ENCODE measurements at places on chromosomes 5 and 9.

DNA sequence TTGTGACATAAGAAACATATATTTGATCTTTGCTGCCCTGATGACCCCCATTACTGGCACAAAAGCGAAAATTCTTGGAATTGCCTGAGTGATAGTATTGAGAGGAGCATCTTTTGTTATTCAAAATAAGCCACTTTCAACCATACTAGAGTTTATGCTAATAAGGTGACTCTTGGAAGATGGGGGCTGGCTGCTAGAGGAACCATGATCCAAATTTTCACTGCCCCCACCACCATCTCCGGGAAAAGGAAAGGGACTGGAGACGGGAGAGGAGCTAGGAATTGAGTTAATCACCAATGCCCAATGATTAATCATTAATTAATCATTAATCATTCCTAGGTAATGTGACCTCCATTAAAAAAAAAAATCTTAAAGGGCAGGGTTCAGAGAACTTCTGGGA lies 25.6 kb downstream of the FBXW11 start:
- DNase-seq = no peak

DNA sequence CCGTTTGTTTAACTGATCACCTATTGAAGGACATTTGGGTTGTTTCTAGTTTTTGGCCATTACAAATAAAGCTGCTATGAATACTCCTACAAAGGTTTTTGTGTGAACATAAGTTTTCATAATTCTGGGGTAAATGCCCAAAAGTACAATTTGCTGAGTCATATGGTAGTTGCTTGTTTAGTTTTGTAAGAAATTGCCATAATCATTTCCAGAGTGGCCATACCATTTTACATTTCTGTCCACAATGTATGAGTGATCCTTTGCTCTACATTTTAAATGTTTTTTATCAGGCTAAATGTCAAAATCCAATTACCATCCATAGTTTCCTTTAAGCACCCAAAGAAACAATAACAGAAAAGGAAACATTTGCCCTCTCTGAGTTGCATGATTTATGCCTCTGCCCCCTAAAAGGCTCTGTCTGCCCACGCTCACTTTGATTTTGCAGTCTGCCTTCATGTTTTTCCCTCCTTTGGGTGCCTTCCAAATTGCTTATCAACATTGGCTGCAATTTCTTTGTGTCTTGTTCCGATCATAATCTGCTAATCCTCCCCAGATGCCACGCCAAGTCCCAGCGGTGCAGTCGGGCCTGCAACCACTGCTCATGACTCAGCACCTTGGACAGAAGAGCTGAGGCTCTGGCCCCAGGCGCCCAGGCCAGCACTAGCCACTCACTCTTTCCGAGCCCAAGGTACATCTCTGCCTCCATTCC lies 339.2 kb downstream of the PIK3R1 start:
- no peak for DNase-seq

- DNase-seq = no peak
These were observed 984 bp upstream of the DOK3 start for GRCh38 chr5:177510567-177511053.

- DNase-seq = no peak
These were observed 21.7 kb downstream of the SLC6A18 start for GRCh38 chr5:1246711-1247431.

DNA sequence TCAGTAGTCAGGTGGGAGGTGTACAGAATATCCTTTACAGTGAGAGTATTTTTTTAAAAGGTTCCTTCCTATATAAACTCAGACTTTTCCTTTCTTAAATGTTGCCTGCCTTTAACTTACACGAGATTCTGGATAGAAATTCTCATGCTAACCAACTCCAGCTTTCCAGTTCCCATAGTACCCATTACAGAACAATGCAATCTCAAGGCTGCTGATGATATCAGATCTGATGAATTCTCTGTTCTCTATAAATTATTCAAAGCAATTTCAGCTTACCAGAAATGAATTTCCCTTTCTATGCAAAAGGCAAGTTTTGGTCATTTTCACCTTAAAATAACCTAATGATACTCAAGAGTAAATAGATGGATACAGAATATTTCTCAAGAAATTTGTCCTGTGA lies 90.3 kb downstream of the NUDT12 start:
- no peak for DNase-seq

- no peak for DNase-seq
These were observed 198.7 kb upstream of the HAPLN1 start for GRCh38 chr5:83919071-83920041.

- DNase-seq = no peak
These were observed 5.8 kb downstream of the TAS2R1 start for GRCh38 chr5:9624196-9624947.

GRCh38 chr9:122158202-122158601 lies 1.4 kb downstream of the NDUFA8 start:
- DNase-seq = no peak

GRCh38 chr9:88821033-88821745 lies 170.1 kb upstream of the S1PR3 start:
- DNase-seq = no peak

DNA sequence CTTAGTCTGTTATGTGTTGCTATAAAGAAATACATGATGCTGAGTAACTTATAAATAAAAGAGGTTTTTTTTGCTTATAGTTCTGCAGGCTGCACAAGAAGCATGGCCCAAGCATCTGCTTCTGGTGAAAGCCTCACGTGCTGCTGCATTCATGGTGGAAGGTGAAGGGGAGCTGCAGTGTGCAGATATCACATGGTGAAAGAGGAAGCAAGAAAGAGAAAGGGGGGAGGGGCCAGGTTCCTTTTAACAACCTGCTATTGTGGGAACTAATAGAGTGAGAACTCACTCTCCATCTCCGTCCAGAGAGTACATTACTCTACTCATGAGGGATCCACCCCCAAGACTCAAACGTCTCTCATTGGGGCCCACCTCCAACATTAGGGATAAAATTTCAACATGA lies 12.5 kb upstream of the PARP8 start:
- DNase-seq = no peak

DNA sequence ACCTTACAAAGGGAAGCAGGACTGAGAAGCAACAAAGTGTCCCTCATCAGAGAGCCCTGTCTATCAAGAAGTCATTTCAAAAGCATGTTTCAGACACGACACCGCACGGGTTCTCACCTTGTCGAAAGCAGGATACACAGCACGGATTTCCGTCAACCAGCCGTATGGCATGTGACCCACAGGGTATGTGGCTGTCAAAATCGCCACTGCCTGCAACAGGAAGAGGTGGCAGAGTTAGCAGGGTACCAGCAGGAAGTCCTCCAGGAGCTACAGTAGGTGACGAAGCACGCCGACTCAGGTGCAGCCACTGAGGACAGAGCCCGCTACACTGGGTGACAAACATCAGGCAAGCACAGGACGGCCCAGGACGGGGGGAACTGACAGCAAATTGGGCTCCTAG lies 81.2 kb downstream of the OTULIN start:
- DNase-seq = no peak

- DNase-seq = no peak
These were observed 626 bp downstream of the PSD2 start for GRCh38 chr5:139796061-139796806.

DNA sequence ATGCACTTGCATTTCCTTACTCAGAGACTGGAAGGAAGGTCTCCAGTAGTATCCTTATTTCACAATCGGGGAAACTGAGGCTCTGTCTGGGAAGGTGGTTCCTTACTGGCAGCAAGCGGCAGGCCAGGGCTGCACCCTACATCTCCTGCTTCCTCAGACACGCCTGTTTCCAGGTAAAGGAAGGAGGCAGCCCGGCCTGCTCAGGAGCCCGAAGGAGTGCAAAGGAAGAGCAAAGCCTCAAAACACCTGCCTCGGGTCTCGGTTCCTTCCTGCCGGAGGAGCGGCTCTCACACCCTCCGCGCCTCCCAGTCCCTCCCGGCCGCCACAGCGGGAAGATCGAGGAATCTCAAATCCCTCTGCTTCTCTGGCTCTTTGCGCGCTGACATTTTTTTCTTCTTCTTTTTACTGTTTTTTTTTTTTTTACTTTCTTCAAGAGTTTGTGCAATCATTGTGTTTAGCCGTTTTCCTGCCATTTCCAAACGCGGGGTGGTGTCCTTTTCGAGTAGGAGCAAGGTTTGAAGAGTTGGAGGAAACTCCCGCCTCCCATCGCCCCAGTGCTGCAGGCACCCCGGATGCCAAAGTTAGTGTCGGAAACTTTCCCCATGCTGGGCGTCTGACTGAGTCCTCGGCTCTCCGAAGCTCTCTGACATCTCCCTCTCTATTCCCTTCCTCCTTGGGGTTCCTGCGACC lies 1.0 kb downstream of the GGTA1 start:
- no peak for DNase-seq

- DNase-seq = no peak
These were observed 463.5 kb downstream of the KCTD16 start for GRCh38 chr5:144634138-144634537.

- DNase-seq = no peak
These were observed 143.2 kb downstream of the HMHB1 start for GRCh38 chr5:143955141-143955540.

GRCh38 chr5:180050121-180050940 lies 21.2 kb downstream of the RNF130 start:
- no peak for DNase-seq

- no peak for DNase-seq
These were observed 458.6 kb downstream of the ZNF608 start for GRCh38 chr5:124287813-124288212.

DNA sequence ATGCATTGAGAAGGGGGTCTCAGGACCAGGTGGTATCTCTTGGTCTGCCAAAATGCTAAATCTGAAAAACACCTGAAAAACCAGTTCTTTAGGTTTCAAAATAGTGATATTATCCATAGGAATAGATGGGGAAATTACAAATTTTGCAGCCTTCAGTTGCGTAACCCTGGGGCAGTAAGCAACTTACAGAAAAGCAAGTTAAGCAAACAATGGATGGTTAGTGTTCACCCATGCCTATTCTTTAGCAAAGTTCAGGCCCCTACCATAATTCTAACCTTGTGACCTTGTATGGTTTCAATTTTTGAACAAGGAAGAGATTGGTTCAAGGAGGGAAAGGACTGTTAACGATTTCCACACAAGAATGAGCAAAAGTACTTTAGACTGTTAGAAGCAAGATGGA lies 24.5 kb downstream of the GLRX start:
- DNase-seq = no peak

GRCh38 chr5:115522832-115523403 lies 21.7 kb downstream of the FEM1C start:
- no peak for DNase-seq

DNA sequence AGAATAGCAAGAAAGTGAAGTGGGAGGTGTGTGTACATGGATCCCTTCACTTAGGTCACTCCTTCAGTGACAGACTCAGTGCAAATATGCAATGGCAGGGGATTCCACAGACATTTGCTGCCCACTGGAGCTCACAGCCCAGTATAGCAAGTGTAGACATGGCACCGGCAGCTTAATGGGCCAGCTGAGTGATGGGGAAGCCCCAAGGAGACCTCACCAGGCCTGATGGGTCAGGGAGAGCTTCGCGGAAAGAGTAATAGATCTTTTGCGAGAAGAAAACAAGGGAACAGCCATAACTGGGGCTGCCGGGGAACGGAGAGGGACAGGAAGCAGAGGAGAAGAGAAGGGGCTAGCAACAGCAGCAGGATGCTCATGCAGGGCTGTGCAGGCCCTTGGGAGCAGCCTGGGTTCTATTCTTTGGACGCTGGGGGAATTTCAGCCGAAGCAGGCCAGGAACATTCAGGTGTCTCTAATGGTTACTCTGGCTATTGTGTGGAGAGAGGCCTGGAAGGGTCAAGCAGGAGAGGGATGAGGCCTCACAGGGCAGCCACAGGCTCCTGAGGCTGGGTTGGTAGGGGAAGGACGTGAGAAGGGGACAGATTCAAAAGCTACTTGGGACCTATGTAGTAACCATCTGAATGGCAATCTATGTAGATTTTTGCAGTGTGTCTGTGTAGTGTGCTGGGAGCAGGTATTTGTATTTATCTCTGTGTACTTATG lies 27.0 kb downstream of the TCF7 start:
- no peak for DNase-seq

DNA sequence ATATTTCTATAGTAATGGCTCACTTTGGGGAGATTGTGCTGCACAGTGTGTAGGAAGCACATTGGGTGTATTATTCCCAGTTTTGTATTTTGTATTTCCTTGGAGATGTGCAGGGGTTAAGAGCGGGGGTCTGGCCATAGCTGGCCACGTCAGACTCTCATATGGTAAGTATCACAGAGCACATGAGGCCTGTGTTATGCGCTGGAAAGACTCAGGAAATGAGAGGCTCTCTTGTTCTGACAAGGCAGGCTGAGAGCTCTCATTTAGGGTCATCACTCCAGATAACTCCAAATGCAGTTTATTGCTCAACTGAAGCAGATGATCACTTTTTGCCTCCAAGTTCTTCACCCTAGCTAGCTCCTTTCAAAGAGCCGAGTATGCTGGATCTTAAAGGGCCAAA lies 205.7 kb downstream of the NTRK2 start:
- DNase-seq = no peak

- DNase-seq = no peak
These were observed 9.5 kb upstream of the GLDC start for GRCh38 chr9:6655036-6655435.

GRCh38 chr9:27483576-27483975 lies 40.5 kb upstream of the IFNK start:
- no peak for DNase-seq

GRCh38 chr5:140690376-140690932 lies 716 bp downstream of the HARS1 start:
- no peak for DNase-seq

GRCh38 chr5:39716532-39717028 lies 291.8 kb upstream of the DAB2 start:
- DNase-seq = peak; percentile 3

DNA sequence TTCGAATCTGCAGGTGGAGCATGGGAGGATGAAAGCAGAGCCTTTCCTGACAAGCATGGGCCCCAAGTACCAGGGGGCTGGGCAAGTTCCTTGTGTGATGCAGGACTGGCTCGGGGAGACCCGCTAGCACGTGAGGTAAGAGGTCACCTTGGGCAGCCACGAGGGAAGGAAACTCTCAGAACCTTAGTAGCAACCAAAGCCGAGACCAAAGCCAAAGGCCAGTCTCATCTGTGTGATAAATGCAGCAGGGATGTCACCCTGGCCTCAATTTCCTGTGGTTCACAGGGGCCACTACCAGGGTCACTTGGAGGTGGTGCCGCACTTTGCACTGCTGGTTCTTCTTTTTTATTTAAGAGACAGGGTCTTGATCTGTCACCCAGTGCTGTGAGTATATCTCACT lies 39.5 kb downstream of the PRRT1B start:
- DNase-seq = no peak

- DNase-seq = no peak
These were observed 135.2 kb downstream of the PCSK1 start for GRCh38 chr5:96297867-96298266.

DNA sequence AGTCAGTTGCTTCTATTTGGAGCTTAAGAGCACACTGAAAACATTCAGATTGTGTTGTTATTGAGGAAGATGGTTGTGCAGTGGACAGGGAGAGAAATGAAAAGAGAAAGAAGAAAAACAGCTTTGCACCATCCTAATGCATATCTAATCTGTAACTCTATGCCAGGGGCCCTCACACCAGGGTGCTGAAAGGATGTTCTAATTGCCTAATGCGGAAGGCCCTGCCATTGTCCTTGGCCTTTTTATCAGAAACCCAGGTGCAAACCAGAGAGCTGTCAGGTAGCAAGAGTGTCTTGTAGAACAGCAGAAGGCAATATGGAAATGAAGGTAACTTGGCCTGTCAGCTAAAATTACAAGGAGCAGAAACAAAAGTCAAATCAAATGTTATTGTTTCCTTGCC lies 384.5 kb upstream of the PIK3R1 start:
- no peak for DNase-seq
